Endothelial cell (in vitro differentiated cells): ENCODE measurements at places on chromosomes 7 and 10.

DNA sequence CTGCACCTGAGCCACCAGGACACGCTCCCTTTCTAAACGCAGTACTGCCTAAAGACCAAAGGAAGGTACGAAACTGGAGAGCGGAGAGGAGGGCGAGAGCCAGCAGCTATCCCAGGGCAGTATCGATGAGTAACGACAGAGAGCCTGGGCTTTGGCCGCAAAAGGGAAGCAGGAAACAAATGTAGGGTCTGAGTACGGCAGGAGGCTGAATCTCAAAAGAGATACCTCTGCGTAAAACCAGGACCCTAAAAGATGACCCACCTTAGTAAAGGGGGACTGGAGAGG, 20.4 kb downstream of the PARP12 start:
- DNase-seq, result no peak

DNA sequence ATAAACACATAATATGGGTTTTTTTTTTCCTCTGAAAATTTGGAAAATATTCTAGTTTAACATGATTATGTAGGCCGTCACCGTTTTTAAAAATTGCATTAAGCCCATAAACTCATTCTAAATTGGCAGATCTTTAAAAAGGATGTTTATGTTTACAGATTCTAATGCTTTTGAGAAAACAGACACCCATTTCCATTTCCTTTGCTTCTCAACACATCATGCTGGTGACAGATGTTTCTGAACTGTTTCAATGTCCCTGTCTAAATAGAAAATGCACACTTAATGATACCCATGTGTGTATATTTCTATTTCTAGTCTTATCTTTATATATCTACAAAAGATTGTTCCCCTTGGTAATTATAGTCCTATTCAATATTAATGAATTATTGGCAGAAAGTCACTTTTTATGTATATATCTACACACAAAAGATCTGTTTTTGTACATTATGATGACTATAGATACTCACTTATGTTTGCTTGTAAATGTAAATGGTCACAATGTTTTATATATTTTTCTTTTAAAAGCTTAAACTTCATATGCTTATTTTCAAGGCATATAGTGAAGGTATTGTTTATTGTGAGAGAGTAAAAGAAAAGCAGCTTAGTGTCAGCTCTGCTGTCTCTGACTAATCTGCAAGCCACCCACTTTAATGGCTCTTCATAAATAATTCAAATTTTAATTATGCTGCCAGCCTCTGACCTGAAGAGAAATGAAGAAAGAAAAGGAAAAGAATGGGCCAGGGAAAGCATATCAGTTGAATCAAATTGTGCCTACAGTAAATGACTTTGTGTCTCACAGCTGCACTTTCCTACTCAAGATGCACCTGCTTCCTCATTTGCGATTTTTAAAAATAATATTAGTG, 179.4 kb downstream of the CACNA2D1 start:
- no peak for DNase-seq

DNA sequence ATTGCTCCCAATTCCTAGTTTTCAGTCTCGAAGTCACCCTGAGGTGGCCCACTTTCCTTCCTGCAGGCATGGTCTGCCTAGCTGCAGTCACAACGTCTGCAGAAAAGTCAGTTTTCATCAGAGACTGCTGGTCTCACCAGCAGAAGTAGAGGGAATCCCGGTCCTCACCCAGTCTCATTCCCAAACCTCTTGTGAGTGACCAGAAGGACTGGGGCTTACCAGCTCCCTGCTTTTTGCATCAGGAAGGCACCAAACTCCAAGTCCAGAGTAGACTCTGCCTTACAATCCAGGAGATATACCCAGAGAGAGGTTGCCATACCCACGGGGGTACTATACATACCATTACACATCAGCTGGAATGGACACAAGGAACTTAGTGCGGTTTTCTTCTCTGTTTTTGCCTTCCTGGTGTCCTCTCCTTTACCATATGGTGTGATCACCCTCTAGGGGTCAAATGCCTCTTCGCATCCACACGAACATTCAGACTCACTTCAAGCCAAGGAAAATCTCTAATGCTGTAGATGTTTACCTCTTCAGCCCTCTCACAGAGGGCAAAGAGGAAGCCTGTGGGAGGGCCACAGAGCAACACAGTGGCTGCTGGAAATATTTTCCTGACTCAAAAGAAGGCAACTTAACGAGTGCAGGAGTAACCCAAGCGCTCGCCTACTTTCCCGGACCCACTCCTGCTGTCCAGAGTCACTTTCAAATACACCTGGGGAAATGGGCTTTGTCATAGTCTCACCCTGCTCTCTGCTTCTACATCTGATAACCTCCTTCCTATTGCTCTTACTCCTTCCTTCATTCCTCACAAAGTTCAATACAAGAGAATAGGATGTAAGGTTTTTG, 220.9 kb downstream of the C7orf25 start:
- peak; percentile 58 for DNase-seq

DNA sequence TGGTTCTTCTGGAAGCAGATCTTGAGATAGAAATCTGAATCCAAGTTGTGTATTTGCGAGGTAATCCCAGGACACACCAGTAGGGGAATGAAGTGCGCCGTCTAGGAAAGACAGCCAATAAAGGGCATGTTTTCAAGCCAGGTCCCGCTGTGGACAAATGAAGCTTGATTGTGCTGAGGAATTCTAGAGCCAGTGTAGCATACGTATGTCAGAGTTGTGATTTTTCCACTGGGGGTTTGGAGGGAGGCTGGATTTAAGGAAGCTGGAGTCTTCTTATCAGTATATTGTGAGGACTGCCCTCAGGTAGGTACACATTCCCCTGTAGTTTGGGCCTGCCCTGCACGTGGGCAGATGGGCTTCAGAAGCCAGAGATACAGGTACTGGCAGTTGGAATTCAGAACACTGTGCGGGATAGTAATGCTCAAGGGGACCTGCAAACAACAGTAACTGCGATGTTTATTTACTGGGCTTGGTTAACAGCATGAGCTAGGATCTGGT, 50.9 kb downstream of the GALNT11 start:
- peak; percentile 58 for DNase-seq

- DNase-seq, result no peak
These were observed 100.2 kb downstream of the MMRN2 start for GRCh38 chr10:86857128-86857721.

- no peak for DNase-seq
These were observed 6.2 kb downstream of the SFXN4 start for GRCh38 chr10:119159332-119159731.

DNA sequence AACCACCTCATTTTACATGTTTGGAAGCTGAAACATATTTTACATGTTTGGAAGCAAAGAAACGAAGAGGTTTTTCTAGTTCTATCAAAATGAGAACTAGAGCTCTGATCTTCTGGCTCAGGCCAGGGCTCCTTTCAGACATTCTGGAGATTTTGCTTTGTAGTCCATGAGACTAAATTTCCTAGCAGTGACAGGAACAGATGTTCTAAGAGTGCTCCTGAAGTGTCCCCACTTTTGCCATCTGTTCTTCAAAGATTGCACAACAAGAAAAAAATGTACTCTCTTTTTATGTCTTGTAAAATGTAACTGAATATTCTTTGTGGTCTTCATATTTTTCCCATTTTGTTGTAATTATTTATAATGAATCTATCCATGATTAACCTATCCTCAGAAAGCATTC, 196.4 kb upstream of the PCLO start:
- no peak for DNase-seq

GRCh38 chr10:28938745-28939144, 261.4 kb downstream of the BAMBI start:
- DNase-seq, result no peak

- no peak for DNase-seq
These were observed 31.3 kb downstream of the MKX start for GRCh38 chr10:27714349-27714748.

- DNase-seq, result no peak
These were observed 224.8 kb downstream of the RPS24 start for GRCh38 chr10:78258323-78259030.

DNA sequence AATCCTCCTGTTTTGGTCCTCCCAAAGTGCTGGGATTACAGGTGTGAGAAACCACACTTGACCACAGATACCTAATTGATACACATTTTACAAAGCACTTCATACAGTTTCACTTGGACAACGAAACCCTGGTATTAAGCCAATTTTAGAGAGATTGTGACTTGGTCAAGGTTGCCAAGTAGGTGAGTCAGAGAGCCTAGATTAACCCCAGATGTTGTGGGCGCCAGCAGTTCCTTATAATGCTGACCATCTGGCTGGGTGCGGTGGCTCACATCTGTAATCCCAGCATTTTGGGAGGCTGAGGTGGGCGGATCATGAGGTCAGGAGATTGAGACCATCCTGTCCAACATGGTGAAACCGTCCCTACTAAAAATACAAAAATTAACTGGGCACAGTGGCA, 4.9 kb upstream of the PHKG1 start:
- DNase-seq, result no peak

- no peak for DNase-seq
These were observed 425.6 kb downstream of the PLXNA4 start for GRCh38 chr7:132150711-132151110.

DNA sequence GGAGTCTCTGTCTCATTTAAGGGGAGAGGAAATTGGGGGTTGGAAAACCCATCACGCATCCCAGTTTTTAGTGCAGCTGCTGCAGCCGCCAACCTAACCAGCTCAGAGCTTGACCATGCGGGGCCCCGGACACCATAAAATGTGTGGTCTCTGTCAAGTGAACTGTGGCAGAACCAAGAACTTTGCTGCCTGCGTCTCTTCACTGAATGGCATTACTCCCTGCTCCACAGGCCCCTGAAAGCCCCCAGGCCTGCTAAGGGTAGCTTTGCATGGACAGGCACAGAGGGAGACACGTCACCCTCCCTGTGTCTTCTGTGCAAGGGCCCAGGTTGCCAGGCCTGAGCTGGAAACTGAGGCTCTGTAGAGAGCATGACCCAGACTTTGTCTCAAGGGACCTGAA, 144.6 kb upstream of the GPR26 start:
- DNase-seq, result no peak

DNA sequence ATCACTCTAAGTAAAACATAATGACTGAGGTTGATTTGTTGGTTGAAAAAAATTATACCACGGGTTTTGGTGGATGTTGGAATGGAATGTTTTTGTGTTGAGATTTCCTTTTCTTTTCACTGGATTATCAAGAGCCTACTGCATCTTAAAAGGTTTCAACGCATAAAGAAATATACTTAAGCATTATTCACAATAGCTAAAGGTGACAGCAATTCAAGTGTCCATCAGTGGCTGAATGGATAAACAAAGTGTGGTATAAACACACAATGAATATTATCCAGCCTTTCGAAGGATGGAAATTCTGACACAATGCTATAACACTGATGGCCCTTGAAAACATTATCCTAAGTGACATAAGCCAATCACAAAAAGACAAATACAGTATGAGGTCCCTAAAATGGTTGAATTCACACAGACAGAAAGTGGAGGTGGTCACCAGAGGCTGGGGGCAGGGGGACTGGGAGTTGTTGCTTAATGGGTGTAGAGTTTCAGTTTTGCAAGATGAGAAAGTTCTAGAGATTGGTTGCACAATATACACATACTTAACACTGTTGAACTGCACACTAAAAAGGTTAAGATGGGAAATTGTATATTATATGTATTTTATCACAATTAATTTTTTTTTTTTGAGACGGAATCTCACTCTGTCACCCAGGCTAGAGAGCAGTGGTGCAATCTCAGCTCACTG, 122.3 kb downstream of the NRP1 start:
- no peak for DNase-seq

- DNase-seq, result no peak
These were observed 25.5 kb upstream of the MNX1 start for GRCh38 chr7:157035979-157036378.

DNA sequence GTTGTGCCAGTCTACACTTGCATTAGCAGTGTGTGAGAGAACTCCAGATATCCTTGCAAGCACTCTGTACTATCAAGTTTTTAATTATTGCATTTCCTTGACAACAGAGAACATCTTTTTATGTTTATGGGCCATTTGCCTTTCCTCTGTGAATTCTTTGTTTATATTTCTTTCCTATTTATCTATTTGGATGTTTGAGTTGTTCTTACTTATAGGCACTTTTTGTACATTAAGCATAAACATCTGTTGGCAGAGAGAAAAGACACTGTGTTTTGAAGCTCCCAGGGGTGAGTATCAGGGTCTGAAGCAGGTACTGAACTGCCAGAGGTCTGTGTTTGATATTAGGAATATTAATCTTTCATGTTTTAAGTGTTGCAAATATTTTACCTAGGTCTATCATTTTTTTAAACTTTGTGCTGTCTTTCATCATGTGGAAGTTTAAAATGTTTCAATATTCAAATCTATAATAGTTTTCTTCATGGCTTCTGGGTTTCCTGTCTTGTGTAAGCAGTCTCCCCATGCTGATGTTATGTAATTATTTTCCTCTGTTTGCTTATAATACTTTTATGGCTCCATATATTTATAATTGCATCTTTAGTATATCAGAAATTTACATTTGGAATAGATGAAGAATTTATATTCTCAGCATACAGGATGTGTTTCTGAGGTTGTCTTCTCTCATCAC, 17.7 kb upstream of the PDCD4 start:
- DNase-seq, result no peak

GRCh38 chr7:29156907-29157452, 10.6 kb upstream of the CPVL start:
- DNase-seq, result peak; percentile 8

DNA sequence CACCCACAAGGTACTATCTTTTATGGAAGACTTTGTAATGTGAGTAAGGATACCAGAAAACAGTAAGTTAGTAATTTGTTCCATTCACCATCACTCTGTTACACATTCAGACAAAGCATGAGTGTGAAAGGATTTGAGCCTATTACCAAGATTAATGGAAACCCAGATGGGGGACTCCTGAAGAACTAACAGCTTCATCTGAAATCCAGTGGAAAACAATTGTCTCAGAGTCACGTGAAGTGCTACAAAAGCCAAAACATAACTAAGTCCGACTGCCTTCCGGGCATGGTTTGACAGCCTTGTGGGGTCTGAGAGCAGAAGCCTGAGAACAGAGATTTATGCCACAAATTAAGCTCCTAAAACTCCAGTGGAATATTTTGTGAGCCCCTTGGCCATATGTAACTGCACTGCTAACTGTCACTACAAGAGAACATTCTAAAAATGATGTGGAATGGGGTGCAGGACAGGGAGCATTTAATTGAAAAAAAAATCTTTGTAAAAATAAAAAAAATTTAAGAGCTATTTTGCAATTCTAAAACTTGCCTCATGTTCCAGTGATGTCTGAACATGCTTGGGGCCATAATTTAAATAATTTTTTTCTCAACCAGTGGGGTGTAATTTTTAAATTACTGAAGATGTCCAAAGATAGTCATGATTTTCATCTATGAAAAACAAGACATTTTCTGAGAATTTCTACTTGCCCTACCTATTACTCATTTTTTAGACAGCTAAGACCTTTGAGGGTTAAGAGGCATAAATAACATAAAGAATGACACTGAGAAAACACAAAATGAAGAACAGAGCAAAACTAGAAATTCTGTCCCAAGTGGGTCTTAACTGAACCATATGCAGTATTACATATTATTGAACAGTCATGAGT, 555.0 kb downstream of the INHBA start:
- no peak for DNase-seq

- DNase-seq, result no peak
These were observed 48.4 kb downstream of the TMEM26 start for GRCh38 chr10:61404751-61405150.

GRCh38 chr7:101865031-101865430, 47.6 kb downstream of the CUX1 start:
- DNase-seq, result no peak

- DNase-seq, result no peak
These were observed 79.5 kb upstream of the INSYN2A start for GRCh38 chr10:127275793-127276450.
